Urothelium cell line (cell line): ENCODE measurements at places on chromosomes 11 and 22.

DNA sequence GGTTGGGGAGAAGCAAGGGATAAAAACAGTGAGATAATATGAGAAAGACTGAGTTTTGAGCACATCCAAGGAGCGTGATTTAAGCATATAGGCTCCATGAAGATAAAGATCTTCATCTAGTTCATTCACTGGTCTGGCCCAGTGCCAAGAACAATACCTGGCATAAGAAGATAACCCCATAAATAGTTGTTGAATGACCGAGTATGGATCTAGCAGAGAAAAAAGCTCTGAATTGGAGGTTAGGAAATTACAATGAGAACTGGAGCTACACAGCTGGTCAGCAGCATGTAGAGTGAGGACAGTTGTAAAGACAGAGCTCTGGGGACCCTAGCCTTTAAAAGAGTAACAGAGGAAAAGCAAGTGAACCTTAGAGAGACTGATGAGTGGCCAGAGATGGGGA is 33.0 kb upstream of the PAK1 start:
- DNase-seq: peak; percentile 31

DNA sequence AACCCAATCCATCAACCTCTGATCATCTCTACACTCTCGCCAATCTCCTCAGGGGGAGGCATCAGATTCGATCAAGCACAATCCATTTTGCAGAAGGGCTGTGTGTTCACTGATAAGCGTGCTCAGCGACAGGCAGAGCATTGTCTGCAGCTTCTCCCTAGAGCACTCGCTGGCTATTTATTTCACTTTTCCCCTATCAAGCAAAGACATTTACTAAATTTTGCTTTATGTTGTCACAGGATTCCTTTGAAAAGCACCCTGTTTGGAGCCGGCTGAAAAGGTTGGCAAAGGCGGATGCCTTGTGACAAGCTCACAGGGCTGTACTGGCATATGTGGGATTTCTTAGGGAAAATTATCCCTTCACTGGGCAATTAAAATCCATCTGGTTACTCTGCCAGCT is 1381.5 kb upstream of the TENM4 start:
- DNase-seq: no peak

- no peak for DNase-seq
These were observed 165.7 kb downstream of the INSC start for GRCh38 chr11:15280393-15280792.

DNA sequence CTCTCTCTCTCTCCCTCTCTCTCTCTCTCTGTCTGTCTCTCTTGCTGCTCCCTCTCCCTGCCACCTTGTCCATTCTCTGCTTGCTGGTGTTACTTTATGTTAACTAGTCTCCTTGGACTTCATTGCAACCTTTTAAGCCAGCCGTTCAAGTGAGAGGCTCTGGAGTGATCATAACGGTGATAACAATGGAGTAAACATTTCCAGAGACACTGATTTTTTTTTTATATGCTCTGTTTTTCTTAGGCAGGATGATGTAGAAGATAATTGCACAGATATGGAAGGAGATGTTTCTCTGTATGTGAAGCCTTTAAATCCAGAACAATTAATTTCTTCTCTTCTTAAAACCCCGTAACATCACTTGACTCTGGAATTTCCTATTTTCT is 287.7 kb downstream of the TMEM135 start:
- DNase-seq: no peak

DNA sequence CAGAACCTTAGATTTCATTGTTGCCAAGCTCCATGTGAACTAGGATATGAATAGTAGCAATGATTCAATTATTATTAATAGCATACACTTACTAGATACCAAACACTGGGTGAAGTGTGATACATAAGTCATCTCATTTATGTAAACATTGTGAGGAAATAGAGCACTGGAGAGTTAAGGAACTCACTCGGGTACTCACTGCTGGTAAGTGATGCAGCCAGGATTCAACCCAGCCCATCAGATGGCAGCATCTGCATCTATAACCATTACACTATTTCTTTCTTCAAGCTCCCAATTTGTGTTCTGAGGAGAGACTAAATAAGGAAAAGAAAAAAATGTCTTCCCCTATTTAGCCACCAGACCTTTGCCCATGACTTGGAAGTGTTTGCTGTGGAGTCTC is 10.2 kb upstream of the ALG8 start:
- DNase-seq: no peak
